Ascending aorta (tissue), 2 donors: ENCODE measurements at places on chromosomes 5 and 9.
A peak's percentile ranks its signal among the peaks of the same experiment; 100 is the strongest.

DNA sequence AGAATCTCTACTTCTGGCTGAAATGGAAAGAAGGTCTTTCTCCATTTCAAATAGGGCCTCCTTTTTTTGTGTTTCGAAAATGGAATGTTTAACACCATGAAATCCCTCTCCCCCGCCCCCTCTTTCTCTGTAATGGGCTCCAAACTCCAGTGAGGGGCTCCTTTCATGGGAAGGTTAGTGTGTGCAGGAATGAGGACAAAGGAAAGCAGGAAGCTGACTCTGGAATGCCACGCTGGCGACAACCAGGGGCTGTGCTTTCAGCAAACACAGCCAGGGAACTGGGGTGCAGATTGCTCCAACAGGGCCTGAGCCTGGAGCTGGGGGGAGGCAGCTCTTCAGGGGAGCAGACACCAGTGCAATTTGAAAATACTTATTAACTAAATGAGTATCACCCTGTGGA lies 82.8 kb downstream of the CRB2 start:
- peak; percentile 31 for DNase-seq

- no peak for DNase-seq
Observed at GRCh38 chr9:93958819-93959682, 3.9 kb upstream of the BARX1 start.

DNA sequence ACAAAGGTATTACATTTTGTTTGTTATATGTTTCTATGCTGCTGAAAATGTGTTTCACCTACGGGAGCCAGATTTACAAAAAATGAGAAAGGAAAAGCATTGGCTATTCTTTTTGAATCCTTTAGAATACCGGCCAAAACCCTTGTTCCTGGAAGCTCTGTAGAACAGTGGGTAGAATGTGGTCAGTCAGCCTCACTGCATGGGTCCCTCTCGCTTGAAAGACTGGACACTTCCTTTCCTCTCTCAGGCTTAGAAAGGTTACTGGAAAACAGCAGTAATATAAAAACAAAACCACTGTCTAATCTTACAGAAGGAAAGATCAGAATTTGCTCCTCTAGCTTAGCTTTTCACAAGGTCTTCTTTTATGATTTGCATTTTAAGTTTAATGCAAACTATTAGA lies 45.1 kb downstream of the OSTF1 start:
- no peak for DNase-seq

- DNase-seq = no peak
Observed at GRCh38 chr5:167014401-167015056, 1276.9 kb upstream of the WWC1 start.

GRCh38 chr9:4713849-4714248 lies 27.2 kb downstream of the AK3 start:
- DNase-seq = no peak

- no peak for DNase-seq
Observed at GRCh38 chr5:65468633-65469032, 13.1 kb downstream of the ADAMTS6 start.

- peak; percentile 71 for DNase-seq
Observed at GRCh38 chr9:297104-297972, 82.7 kb downstream of the DOCK8 start.

DNA sequence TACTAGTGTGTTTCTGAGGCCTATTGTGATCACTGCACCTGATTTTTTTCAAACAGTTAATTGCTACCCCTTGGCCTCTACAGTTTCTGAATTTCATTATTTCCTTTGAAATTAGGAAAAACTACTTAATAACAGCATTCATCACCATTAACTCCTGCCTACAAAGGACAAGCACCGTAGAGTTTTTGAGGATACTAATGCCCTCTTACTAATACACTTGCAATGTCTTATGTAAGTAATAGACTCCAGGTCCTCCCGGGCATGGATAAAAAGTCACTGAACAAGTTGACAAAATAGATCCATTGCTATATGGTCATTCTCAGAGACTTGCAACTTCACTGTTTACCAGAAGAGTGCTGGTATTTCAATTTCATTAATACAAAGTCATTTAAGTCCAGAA lies 1172.5 kb downstream of the CDH12 start:
- DNase-seq = no peak

GRCh38 chr5:67073045-67073680 lies 123.4 kb downstream of the CD180 start:
- DNase-seq = no peak

DNA sequence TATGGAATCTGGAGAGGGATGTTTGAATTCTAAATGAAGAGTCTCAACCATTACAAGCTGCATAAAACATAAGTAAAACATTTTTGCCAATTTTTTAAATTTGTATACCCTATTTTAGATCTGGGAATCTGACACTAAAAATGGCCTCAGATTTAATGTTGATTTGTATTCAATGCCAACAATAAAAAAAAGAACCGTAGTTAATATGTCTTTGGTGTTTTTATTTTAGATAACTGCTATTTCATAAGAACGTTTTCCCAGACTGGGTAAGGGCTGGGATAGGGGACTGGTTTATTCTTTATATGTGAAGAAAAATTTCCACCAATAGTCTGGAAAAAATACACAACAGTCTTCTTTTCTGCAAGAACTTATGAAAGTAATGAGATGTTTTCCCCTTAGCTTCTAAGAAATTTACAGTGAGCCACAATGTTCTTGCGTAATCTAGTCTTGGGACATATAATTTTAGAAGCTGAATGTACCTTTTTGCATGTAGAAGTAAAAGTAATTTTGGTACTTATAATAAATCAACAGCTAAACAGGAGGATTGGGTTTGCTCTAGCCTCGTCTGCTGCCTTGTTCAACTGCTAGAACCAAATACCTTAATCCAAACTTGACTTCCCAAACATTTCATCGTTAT lies 244.6 kb upstream of the EFNA5 start:
- DNase-seq = no peak

- no peak for DNase-seq
Observed at GRCh38 chr5:133088064-133088463, 36.3 kb downstream of the HSPA4 start.

- no peak for DNase-seq
Observed at GRCh38 chr5:81631124-81631523, 119.8 kb downstream of the SSBP2 start.

DNA sequence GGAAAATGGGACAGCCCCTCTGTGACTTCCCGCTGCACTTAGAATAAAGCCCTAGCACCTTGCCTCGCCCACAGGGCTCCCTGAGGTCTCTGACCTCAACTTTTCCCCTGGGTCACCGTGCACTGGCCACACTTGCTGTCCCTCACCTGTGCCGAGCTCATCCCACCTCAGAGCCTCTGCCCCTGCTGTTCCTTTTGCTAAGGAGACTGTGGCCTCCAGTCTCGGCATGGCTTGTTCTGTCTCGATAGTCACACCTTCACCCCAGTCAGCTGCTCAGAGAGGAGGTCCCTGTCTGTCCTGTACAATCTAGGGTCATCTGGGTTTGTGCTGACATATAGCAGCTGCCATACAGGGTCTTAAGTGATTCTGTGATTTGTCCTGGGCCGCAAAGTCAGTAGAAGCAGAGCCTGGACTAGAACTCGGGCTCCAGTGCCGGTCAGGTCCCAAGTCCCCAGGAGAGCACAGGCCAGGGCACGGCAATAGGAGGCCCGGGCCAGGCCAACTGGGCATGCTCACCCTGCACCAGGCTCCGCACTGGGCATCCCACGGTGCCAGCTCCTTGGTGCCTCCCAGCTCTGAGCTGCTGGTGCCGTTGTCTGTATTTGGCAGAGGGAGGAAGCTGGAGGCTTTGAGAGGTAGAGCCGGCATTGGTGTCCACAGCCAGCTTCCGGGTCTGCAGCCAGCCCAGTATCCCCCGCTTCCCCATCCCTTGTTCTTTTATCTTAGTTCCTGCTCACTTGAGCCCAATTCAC lies 35.2 kb downstream of the NCS1 start:
- DNase-seq = no peak

DNA sequence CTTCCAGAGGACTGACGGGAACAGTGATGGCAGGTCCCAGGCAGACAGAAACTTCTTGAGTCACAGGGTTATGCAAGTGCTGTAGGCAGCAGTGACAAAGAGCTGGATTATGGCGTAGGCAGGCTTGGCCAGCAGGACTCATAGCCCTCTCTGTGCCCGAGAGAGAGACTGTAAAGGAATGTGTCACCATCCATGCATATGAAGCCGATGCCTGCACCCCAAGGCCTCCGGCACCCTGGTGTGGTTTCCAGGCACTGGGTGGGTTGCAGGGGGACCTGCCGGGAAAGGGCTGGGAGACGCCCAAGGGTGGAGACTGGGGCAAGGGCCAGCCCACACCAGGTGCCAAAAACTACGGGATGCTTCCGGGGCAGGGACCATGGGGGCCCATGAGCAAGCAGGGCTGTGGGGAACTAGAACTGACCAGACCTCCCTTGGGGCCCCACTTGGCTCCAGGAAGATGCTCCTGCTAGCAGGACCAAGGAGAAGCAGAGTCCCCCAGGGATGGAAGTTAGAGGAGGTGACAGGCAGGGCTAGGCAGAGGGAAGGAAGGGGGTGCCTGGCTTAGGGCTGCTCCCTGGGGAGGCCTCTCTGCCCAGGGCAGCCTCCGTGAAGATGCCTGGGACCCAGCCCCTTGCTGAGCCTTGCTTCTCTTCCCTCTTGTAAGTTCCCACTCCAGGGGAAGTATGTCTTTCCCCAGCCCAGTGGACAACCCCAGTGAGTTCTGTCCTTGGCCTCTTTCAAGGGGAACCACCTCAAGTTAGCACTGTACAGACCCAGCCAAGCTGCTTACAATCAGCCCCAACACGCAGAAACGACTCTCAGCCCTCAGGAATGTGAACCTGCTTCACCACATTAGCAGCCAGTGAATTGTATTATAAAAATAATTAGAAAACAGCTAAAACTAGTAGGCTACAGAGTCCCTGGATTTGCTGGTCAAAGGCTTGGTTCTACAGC lies 10.5 kb upstream of the IPPK start:
- DNase-seq = no peak

- no peak for DNase-seq
Observed at GRCh38 chr5:142826741-142827492, 56.7 kb downstream of the ARHGAP26 start.

DNA sequence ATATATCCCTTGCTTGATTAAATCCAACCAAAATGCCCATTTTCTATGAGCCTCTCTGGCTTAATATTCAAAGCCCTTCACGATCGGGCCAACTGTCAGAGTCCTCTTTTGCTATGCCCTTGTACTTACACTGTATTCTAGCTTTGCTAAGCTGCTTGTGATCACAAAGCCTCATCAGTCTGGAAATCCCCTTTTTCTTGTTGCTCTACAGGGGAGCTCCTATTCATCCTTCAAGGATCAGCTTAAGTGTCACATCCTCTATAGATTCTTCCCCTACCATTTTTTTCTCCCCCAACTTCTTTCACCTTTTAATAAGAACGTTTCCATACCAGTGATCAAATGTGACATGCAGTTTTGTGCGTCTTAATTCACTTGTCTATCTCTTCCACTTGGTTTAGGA lies 450.4 kb upstream of the CHD1 start:
- no peak for DNase-seq

DNA sequence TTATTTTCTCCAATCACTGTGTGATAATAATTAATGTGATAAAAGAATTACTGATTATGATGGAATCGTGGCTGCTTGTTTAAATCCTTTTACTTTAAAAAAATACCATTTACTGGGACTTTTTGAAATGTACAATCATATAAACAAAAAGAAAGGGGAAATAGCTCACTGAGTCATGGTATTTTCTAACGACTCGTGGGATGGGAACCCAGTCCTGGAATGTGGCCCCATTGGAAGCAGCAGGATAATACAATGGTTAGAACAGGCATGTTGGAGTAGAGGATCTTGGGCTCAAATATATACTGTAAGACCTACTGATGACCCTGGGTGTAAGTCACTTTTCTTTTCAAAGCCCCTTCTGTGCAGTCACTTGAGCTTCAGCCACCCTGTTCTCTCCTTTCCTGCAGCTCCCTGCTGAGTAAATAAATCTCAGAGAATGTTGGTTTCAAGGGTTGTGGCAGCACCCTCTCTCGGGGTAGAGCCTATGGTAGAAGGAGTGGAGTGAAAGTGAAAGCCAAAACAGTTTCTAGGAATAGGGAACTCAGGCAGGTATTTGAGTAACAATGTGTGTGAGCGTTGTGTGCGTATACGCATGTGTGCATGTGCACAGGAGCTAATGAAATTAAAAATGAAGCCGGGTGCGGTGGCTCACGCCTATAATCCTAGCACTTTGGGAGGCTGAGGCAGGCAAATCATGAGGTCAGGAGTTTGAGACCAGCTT lies 40.8 kb upstream of the LARP1 start:
- no peak for DNase-seq

- DNase-seq = no peak
Observed at GRCh38 chr5:8213701-8214240, 344.8 kb downstream of the MTRR start.

DNA sequence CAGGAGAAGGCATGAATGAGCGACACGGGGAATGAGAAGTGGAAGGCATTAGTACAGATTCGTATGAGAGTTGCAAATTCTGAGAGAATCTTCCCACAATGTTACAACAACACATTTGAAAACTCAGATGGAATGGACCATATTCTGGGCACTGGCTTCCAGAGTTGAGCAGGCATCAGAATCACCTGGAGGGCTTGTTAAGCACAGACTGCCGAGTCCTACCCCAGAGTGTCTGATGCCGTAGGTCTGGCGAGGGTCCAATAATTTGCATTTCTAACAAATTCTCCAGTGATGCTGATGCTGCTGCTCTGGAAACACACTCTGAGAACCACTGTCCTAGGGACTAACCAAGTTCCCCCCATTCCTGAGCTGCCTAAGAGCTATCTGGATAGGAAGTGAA lies 2.9 kb upstream of the TLX3 start:
- DNase-seq = no peak

- DNase-seq = no peak
Observed at GRCh38 chr5:65695162-65695755, 26.6 kb downstream of the SGTB start.

DNA sequence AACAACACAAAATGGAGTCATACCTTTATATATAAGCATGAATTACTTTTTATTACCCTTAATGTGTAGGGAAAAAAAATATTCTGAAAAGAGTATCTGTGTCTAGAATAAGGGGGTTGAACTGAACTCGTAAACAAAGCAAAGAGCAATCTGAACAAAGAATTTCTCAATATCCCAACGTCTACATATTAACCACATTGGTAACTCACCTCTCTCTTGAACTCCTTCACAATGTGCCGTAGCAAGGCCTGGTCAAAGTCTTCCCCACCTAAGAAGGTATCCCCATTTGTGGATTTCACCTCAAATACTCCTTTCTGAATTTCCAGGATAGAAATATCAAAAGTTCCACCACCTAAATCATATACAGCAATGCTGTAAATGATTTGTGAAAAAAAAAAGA lies 8.4 kb downstream of the HSPA9 start:
- DNase-seq = no peak

GRCh38 chr5:172837640-172838039 lies 3.6 kb downstream of the ERGIC1 start:
- DNase-seq = no peak

GRCh38 chr5:24368115-24368514 lies 276.7 kb downstream of the CDH10 start:
- DNase-seq = no peak

DNA sequence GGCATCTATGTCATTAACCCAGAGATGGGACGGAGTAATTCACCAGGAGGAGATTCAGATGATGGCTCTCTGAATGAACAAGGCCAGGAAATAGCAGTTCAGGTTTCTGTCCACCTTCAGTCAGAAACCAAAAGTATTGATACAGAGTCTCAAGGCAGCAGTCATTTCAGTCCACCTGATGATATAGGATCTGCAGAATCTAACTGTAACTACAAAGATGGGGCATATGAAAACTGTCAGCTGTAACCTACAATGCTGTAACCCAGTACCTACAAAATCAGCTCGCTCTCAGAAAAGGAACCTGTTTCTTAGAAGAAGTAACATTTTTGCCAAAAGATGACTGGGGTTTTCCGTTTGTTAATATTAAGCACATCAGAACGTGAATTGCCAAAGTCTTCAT lies 14.7 kb downstream of the MFAP3 start:
- no peak for DNase-seq

GRCh38 chr5:67094476-67095300 lies 101.9 kb downstream of the CD180 start:
- no peak for DNase-seq
